Gastroesophageal sphincter (tissue), 4 donors: ENCODE measurements at places on chromosomes 13 and 19. TPM values are rescaled to one million over a fixed set of nuclear protein-coding genes. Genes with fewer than 3 reads are reported as not detected.

Gene KLK3
- total RNA-seq, result not detected

Gene FXYD1
- total RNA-seq, result 42.8 TPM

Gene ADAMTS10
- 15.7 TPM for total RNA-seq

Gene THSD8
- not detected for total RNA-seq

Gene MED29
- 41.4 TPM for total RNA-seq

Gene RFXAP
- total RNA-seq, result 3.8 TPM

Gene NCCRP1
- total RNA-seq, result 0.13 TPM

Gene SYT5
- not detected for total RNA-seq

Gene IGFL2
- not detected for total RNA-seq

GRCh38 chr19:10214784-10215183 is 16.3 kb downstream of the S1PR2 start:
- no peak for ATAC-seq

GRCh38 chr13:105220881-105221280 is 1314.6 kb downstream of the EFNB2 start:
- ATAC-seq, result no peak

- ATAC-seq, result no peak
Observed at GRCh38 chr13:34361560-34361959, 543.6 kb downstream of the RFC3 start.

GRCh38 chr19:21566073-21566472 is 60.7 kb downstream of the ZNF429 start:
- no peak for ATAC-seq

GRCh38 chr19:35518313-35518712 is 4.9 kb upstream of the DMKN start:
- ATAC-seq, result no peak

GRCh38 chr19:5628919-5629481 is 6.1 kb downstream of the SAFB start:
- ATAC-seq, result no peak

- peak; percentile 46 for ATAC-seq
Observed at GRCh38 chr19:5038631-5039271, 69.8 kb downstream of the KDM4B start.

DNA sequence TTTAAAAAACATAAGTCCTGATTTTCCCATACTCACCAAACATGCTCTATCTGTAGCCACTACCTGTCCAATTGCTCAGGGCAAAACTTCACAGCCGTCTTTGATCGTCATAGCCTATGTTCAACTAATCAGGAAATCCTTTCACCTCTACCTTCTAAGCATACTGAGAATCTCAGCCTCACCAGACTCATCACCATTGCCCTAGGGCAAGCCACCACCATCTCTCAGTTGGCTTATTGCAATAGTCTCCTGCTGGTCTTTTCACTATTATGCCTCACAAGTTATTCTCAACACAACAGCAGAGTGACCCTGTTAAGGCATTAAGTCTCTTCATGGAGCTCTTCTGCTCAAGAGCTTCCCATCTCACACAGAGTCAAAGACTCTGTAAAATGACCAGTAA is 260.4 kb upstream of the MAB21L1 start:
- no peak for ATAC-seq

- no peak for ATAC-seq
Observed at GRCh38 chr13:95319551-95320274, 18.5 kb upstream of the ABCC4 start.

GRCh38 chr19:27752530-27753184 is 1460.3 kb downstream of the UQCRFS1 start:
- no peak for ATAC-seq

GRCh38 chr13:41546372-41547190 is 89.2 kb downstream of the RGCC start:
- no peak for ATAC-seq

DNA sequence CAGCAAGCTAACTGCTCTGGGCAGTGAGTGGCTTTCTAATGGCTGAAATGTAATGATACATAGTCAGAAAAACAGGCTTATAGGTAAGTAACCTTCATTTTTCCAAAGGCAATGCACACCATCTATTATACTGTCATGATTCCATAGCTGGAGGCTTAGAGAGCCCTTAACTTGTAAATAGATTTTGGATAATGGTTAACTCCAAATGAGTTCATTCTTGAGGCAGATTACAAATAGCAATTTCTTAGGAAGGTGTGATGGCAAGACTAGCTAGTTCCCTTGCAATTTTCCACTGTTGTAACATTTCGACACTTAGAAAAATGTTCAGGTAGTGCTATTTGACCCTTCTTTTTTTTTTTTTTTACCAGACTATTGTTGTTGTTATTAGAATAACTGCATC is 789.8 kb upstream of the PCDH9 start:
- ATAC-seq, result no peak

GRCh38 chr19:46661735-46662592 is 982 bp upstream of the DACT3 start:
- peak; percentile 67 for ATAC-seq

DNA sequence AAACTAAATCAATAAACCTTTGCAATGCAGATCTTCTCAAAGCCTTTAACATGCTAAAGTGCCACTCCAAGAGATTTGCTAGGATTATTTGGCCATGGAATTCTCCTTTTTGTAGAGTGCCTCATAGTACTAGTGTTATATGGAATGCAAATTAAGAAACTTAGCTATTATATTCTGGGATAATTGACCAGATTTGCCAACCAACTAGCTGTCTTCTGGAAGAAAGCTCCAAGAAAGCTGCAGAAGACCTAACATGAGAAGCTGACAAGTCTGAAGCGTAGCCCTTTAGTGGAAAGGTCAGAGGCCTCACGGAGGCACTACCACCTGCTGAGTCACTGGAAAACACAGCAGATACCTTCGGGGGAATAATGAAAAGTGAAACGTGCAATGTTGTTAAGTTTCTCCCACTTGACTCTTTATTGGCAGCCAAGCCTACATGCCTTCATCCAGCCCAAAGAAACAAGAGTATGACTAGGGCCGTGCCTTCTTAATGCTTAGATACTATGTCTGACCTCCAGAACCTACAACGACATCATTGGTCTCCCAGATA is 29.8 kb upstream of the KATNAL1 start:
- no peak for ATAC-seq

- ATAC-seq, result no peak
Observed at GRCh38 chr13:92966900-92967299, 259.7 kb upstream of the GPC6 start.

GRCh38 chr13:79912403-79912802 is 428.5 kb downstream of the SPRY2 start:
- no peak for ATAC-seq
